Neural cell (in vitro differentiated cells): ENCODE measurements at places on chromosomes 6 and 20. TPM values are rescaled to one million over a fixed set of nuclear protein-coding genes. Genes with fewer than 3 reads are reported as not detected.

The SASH1 gene
- polyA plus RNA-seq, result 7.0 and 15.1 TPM in 2 replicates

The ACTL10 gene
- polyA plus RNA-seq, result not detected in 2 replicates

The DEF6 gene
- 0.48 and 1.3 TPM in 2 replicates for polyA plus RNA-seq

The CMTR1 gene
- polyA plus RNA-seq, result 64.1 and 65.0 TPM in 2 replicates

The SLC17A9 gene
- not detected in 2 replicates for polyA plus RNA-seq

The EBF4 gene
- polyA plus RNA-seq, result 10.3 and 13.2 TPM in 2 replicates

The BTNL2 gene
- not detected in 2 replicates for polyA plus RNA-seq
